AG09319 (cell line): ENCODE measurements at places on chromosomes 16 and 17.

- DNase-seq: no peak
These were observed 85.7 kb downstream of the NOG start for GRCh38 chr17:56679115-56679776.

DNA sequence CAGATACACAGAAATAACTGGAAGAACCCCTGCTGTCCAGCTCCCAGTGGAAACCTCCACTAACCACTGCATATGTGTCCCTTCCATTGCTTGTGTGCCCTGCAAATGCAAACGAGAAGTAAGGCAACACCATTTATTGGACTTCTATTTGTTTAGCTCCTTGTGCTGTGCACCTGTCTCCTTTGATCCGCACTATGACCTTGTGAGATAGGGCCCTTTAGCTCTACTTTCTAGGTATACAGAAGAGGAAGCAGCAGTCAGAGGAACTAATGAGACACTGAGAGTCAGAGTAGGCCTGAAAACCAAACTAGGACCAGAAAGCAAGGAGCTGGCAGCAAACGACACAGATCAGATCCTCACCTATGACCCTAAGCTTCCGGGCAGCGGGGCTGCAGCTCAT lies 22.4 kb downstream of the SOX9 start:
- DNase-seq: no peak

GRCh38 chr16:48157794-48158193 lies 2.0 kb upstream of the ABCC12 start:
- DNase-seq: no peak

GRCh38 chr16:68517606-68518166 lies 21.4 kb upstream of the ZFP90 start:
- DNase-seq: no peak

- no peak for DNase-seq
These were observed 3.8 kb downstream of the YBX2 start for GRCh38 chr17:7290685-7291084.

DNA sequence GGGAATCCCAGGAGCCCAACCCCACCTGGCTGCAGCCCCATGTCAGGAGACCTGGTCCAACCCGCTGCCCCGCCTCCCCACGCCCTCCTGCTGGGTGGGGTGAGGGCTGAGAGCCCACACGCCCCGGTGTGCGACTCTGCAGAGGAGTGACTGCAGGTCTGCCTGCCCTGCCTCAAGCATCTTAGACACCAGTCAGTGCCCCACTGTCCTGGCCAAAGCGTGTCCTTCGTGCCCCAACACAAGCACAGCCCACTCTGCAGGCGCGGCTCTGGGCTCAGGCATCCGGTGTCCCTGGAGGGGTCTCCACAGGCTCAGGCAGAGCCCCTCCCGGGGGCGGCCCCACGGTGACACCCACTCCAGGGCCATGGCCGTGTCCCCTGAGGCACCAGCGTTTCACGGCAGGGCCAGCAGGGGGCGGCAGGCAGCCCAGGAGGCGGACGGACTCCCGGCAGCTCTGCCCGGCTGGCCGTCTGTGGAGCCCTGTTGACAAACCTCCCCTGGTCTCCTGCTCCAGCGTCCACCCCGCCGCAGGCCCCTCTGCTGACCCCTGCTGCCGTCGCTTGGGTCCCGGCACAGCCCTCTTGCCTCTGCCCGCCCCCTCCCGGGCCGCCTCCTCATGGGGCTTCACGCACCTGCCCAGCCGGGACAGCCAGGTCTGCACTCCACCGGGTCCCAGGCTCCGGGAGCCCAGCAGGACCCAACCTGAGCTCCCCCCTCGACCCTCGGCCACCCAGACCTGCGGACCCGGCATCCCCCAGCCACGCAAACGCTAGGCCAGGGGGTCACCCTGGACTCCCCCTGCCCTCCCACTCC lies 8.6 kb upstream of the UBE2I start:
- no peak for DNase-seq

- no peak for DNase-seq
These were observed 16.3 kb downstream of the HS3ST4 start for GRCh38 chr16:25707982-25708583.

- no peak for DNase-seq
These were observed 9.3 kb downstream of the CORO6 start for GRCh38 chr17:29613352-29613837.

DNA sequence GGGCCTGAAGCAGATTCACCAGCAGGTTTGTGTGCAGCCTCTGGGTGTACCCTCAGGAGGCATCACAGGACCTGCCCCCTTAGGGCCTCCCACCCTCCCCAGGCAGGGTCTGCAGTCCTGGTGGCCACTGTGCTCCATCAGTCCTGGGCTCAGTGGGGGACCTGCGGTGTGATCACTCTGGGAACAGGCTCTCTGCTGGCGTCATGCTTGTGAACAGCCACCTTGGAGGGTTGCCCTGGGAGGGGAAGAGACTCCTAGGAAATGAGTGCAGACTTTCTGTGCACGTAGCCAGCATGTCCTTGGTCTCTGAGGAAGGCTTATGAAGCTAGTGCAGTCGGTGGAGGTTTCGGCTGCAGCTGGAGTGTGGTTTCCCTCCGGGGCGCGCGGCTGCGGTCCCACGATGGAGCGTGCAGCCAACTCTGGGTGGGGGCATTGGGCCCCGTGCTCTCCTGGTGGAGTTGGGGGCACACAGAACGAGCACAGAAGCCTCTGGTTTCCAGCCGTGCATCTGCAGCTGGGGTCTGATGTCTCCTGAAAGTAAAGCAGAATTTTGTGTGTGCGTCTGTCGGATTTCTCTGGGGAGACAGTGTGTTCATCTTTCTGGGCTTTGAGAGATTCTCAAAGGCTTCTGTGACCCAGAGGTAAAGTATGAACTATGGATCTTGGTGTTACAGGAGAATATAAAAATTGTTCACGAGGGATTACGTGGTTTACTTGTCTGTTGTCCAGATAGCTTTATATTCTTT lies 68.1 kb upstream of the ZNF750 start:
- no peak for DNase-seq

- DNase-seq: no peak
These were observed 12.3 kb downstream of the KCNG4 start for GRCh38 chr16:84227548-84227947.

- DNase-seq: no peak
These were observed 13.0 kb downstream of the ALOX12B start for GRCh38 chr17:8074554-8074953.

DNA sequence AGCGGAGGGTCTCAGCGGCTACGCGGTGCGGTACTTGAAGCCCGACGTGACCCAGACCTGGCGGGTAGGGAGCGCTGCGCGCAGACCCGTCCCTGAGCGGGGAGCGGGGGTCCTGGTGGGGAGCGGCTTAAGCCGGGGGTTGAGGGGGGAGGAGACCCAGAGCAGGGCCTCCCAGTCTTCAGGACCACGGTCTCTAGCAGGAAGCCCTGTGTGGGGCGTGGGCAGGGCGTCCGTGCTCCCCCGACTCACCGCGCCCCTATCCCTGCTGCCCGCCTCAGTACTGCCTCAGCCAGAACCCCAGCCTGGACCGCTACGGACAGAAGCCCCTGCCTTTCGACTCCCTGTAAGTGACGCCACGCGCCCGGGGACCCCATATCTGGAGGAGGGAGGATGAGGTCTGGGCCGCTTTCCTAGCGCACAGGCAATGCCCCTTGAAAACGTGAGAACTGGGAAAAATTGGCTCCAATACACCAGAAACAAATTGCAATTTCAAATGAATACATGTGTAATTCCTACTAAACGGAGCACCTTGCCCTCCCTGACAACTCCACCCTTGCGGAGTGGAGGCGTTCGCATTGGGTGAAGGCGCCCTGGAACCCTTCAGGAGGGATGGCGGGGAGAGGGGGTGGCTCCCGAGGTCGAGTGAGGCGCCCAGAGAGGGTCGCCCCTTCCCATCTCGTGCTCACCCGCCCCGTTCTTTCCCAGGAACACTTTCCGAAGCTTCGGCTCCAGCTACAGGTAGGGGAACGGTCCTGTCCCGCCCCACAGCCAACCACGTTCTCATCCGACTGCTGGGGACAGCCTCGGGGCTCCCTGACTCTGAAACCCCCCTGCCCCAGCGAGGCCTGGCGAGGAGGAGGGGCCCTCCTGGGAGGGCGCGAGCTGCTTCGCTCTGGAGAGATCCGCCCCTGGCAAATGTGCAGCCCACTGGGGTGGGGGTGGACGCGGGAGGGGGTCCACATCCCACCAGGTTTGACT lies 14.6 kb upstream of the CNGB1 start:
- DNase-seq: no peak

GRCh38 chr17:45906237-45906636 lies 11.9 kb downstream of the MAPT start:
- no peak for DNase-seq

DNA sequence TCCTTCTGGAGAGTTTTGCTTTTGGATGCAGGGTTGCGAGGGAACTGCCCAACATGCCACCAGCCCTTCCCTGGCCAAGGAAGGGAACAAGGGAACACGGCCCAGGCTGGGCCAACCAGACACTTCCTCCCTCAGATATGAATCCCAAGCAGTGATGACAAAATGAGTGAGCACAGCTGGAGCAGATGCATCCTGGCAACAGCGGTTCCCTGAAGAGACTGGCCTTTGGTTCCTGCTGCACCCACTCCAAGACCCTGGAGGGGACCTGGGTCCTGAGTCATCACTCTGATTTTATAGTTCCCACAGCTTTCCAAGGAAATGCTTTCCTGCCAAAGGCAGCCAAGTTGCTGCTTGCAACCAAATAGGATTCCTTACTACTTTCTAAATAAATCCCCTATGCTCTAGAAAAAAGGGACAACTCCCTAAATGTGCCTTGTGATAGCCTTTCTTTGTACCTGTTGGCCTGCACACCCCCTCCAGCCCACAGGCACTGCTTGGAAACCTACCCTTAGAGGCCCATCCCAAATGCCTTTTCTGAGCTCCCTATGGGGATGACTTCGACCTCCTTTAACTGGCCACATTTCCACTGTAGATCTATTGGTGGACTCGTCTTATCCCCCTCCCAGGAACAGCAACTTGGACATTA lies 5.3 kb downstream of the ST3GAL2 start:
- no peak for DNase-seq

GRCh38 chr17:75933808-75934207 lies 7.0 kb downstream of the FBF1 start:
- no peak for DNase-seq

- DNase-seq: no peak
These were observed 23.6 kb downstream of the USP6 start for GRCh38 chr17:5139458-5139732.

DNA sequence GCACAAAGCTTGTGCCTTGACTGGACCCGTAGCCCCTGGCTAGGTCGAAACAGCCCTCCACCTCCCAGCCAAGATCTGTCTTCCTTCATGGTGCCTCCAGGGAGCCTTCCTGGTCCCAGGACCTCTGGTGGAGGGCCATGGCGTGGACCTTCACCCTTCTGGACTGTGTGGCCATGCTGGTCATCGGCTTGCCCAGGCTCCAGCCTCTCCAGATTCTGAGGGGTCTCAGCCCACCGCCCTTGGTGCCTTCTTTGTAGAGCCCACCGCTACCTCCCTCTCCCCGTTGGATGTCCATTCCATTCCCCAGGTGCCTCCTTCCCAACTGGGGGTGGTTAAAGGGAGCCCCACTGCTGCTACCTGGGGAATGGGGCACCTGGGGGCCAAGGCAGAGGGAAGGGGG lies 3.5 kb downstream of the CTRL start:
- DNase-seq: no peak

GRCh38 chr17:56810891-56811775 lies 22.6 kb downstream of the C17orf67 start:
- no peak for DNase-seq

DNA sequence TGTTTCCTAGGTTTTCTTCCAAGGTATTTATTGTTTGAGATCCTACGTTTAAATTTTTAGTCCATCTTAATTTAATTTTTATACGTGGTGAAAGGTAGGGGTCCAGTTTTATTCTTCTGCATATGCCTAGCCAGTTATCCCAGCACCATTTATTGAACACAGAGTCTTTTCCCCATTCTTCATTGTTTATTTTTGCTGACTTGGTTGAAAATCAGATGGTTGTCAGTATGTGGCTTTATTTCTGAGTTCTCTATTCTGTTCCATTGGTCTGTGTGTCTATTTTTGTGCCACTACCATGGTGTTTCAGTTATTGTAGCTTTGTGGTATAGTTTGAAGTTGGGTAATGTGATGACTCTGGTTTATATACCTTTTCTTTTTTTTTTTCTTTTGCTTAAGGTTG lies 753.0 kb upstream of the GOT2 start:
- DNase-seq: no peak

DNA sequence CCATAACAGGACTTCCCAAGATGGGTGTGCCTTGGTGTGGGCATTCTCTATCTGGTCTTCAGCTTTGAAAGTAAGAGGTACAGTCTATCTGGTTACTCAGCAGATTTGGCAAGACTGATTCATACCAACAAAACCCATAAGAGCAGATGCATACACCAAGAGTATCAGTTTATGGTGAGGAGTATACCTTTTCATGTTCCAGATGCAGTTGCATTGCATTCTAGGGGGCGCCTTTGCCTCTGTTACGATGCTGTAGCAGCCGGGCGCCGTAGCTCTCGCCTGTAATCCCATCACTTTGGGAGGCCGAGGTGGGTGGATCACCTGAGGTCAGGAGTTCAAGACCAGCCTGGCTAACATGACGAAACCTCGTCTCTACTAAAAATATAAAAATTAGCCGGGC lies 31.1 kb upstream of the CARMIL2 start:
- no peak for DNase-seq

DNA sequence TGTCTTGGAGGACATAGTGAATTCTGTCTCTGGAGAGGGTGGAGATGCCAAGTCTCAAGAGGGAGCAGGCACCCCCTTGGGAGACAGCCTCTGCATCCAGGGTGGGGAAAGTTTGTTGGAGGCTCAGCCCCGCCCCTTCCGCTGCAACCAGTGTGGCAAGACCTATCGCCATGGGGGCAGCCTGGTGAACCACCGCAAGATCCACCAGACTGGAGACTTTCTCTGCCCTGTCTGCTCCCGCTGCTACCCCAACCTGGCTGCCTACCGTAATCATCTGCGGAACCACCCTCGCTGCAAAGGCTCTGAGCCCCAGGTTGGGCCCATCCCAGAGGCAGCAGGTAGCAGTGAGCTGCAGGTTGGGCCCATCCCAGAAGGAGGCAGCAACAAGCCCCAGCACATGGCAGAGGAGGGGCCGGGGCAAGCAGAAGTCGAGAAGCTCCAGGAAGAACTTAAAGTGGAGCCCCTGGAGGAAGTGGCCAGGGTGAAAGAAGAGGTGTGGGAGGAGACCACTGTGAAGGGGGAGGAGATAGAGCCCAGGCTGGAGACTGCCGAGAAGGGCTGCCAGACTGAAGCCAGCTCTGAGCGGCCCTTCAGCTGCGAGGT lies 5.2 kb downstream of the ZNF646 start:
- DNase-seq: no peak

DNA sequence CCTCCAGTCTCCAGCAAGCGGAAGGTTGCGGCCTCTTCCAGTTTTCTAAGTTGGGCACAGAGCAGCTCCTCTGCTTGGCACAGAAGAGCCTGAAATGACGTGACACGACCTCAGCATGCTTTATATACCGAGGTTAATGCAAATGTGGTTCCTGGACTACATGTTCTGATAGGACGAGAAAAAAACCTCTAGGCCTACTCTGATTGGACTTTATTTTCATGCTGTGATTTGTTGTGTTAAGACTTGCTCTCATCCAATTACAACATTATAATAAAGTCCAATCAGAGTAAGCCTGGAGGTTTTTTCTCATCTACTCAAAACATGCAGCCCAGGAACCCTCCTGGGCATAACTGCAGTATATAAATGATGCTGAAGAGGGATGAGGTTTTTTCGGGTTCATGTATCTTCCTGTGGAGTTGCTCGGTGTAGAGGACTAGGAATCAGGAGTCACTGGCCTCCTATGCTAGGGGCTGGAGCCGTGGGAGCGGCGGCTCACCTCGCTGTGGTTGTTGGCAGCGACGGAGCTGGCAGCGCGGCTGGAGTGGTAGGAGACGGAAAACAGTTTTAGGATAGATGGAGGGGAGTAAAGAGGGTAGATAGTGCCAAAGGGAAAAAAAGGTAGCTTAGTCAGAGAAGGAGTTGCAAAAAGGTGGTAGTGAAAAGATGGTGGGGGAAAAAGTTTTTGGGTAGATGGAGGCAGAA lies 878.0 kb downstream of the KCNJ18 start:
- DNase-seq: no peak
